Hematopoietic multipotent progenitor cell treated with erythropoietin and hydrocortisone succinate and interleukin-3 and kit ligand, for 8 days (in vitro differentiated cells): ENCODE measurements at places on chromosomes 5 and 9.

- no peak for DNase-seq
Observed at GRCh38 chr9:107737987-107738743, 248.6 kb upstream of the KLF4 start.

DNA sequence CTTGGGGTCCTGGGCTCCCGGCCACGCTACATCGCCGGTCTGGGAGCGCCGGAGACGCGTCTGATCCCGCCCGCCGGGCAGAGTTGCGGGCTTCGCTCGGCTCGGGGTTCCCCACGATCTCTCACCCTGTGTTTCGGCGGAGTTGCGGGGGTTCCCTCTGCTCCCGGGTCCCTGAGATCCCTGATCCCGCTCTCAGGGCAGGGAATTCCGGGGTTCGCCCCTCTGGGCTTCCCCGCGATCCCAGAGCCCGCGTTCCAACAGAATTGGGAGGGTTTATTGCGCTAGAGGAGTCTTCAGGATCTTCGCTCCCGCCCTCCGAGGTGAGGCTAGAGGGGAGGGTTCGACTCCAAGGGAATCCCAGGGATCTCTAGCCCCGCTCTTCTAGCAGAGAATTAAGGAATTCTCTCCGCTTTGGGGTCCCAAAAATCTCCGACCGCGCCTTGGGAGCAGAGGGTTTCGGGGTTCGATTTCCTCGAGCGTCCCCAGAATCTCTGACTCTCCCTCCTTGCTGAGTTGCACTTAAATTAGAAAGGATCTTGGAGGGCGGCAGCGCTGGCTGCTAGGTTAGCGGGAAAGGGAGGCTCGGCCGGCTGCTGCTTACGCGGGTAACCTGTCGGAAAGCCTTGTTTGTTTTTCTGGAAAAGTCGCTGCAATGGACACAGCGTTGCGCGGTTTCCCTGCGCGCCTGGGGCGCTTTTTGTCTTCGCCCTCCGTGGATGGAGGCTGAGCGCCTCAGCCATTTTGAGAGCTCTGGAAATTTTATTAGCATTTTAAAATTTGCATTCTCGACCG is 1.3 kb downstream of the DMRT1 start:
- DNase-seq = no peak

- peak; percentile 16 for DNase-seq
Observed at GRCh38 chr5:134813827-134814226, 31.9 kb upstream of the C5orf24 start.

- DNase-seq = no peak
Observed at GRCh38 chr9:114263853-114264510, 58.9 kb upstream of the ORM1 start.

DNA sequence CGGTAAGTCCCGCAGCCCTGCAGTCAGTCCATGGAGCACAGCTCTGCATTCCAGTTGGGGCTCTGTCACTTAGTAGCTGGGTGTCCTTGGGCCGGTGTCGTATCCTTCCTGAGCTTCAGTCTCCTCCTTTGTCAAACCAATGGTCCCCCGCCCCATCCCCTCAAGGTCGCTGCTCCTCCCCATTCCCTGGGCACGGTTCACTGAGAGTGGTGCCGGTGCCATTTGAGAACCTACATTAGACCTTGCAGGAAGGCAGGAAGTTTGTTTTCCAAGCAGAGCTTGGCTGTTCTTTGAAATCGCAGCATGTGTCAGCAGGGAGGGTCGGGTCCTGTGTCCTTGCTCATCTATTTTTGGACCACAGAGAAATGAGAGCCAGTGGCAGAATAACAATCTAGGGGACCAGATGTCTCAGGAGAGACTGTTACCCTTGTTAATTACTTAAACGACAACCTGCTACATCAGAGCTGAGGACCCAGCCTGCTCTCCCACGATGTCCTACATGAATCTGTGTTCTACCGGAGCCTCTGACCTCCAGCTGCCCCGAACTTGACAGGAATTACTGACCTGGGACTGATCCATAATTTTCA is 21.7 kb upstream of the BARHL1 start:
- DNase-seq = no peak

- DNase-seq = no peak
Observed at GRCh38 chr5:169450464-169450863, 133.1 kb upstream of the SPDL1 start.

DNA sequence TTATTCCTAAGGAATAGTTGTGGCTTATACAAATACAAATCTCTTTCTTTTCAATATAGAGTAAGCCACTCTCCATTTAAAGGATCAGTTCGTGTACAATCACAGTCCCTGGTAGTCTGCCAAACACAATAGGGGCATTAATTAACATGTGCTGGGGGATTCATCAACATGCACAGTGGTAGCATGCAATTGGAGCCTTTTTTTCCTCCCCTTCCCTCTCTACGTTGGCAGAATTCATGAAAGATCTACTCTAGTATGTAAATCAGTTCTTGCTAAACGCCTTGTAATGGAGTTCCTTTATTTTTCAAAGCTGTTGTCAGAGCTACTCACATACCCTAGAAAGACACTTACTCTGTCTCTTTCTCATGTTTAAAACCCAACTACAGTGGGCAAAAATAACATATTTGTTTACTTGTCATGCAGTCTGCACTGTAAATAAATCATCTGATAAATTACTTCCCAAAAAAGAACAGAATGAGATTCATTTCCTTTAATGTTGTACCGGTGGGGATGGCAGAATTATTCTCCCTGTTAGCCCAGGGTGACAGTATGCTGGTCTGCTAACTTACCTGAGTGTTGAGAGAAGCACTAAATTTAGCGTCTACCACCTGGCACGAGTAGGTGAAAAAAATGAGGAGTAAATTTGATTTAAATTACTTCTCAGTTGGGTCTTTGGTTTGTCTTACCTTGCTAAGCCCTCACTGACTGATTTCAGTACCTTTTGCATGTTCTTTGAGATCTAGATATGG is 341.5 kb upstream of the CCNH start:
- no peak for DNase-seq

- no peak for DNase-seq
Observed at GRCh38 chr5:172931001-172931536, 28.2 kb upstream of the RPL26L1 start.

DNA sequence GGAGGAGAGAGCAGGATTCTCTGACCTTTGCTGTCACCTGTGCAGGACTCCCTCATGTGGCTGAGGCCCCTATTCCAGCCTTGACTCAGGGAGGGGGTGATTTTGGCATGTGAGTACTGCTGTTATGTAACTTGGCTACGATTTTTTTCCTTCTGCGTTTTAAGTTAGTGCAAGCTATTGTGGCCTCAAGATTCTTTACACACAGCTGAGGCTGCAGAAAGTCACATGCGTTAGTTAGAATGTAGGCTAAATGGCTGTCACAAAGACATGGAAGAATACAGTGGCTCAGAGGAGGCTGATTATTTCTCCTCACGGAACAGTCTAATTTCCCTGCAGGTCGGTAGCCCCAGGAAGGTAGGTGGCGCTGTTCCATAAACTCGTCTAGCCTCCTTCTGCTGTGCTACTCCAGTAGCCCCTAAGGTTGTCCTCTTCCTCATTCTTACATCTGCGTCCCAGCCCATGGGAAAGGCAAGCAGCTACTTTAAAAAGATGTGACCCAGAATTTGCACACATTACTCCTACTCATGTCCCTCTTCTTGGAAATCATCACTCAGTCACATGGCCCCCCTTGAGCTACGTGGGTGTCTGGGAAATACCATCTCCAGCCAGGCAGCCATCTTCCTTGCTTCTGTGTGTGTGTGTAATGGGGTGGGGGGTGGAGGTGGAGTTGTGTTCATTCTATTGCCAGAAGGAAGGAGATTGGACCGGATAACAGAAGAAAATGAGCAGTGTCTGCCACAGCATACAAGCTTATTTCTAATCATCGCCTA is 486.6 kb downstream of the CCDC171 start:
- peak; percentile 13 for DNase-seq

GRCh38 chr5:116370149-116370548 is 204.5 kb downstream of the SEMA6A start:
- DNase-seq = no peak

- no peak for DNase-seq
Observed at GRCh38 chr5:112555691-112556090, 136.6 kb upstream of the EPB41L4A start.

DNA sequence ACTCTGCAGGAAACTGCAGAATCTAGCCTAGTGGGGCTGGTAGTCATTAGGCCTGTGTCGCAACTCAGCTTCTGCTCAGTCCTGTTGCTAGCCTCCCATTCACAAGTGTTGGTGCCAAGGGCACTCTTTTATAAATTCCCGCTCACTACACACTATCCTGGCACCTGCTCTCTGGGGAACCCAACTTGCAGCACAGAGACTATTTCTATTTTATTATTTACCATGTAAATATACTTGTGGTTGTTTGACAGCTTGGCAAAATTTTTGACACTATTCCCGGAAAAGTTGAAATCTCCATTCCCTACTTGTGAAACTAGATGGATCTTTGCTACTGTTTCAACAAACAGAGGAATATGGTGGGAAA is 20.4 kb upstream of the SMC2 start:
- no peak for DNase-seq

DNA sequence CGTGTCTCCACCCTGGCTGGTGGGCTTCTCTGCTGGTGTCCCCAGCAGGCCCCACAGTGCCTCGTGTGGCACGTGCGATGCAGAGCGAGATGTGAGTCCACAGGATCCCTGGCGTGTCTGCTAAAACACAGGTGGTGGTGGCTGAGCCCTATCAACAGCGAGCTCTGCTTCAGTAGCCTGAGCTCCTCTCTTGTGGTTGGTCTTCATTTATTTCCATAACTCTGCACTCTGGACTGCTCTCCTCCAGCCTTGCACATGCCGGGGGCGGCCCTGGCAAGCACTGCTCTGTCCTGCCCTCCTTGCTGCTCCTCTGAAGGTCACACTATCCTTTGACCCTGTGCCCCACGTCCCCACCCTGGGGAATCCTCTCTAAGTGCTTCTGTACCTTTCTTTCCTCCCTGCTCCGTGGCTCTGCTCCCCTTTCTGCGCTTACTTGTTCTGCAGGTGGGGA is 59.2 kb downstream of the NSUN2 start:
- DNase-seq = no peak

GRCh38 chr5:127801751-127802476 is 98.7 kb downstream of the CCDC192 start:
- no peak for DNase-seq

- DNase-seq = no peak
Observed at GRCh38 chr5:170000155-170000554, 19.9 kb upstream of the INSYN2B start.

- DNase-seq = no peak
Observed at GRCh38 chr5:96856371-96856770, 19.9 kb upstream of the ERAP2 start.

- no peak for DNase-seq
Observed at GRCh38 chr5:157602505-157602904, 26.9 kb upstream of the ADAM19 start.

GRCh38 chr5:151051066-151051930 is 29.5 kb downstream of the TNIP1 start:
- peak; percentile 88 for DNase-seq

- no peak for DNase-seq
Observed at GRCh38 chr9:135914921-135915320, 7.6 kb upstream of the CAMSAP1 start.

GRCh38 chr9:23608456-23608855 is 217.6 kb downstream of the ELAVL2 start:
- no peak for DNase-seq

DNA sequence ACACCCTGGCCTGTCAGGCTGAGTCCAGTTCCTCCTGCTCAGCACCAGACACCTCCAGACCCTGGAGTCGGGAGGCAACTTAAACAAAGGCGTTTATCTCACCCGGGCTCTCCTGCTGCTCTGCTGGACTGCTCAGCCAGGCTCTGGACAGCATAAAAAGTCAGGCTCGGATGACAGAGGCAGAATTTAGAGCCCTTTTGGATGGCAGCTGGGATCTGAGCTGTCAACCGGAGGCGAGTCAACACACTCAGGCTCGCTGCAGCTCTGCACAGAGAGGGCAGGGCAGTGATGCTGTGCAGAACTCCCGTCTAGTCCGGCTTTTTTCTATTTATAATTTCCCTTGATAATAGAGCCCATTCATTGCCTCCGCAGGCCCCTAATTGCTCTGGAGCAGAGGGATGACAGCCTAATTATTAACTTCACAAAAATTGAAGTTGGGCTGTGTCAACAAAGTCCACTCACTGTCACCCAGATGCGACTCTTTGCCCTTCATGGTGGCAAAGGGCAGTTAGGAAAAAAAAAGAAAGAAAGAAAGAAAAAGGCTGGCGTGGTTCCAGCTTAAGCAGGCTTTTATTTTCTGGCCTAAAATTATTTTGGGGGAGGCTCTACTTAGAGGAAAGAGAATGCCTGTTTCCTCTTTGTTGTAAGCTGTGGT is 37.6 kb downstream of the STC2 start:
- no peak for DNase-seq

GRCh38 chr5:120613729-120614128 is 149.6 kb downstream of the PRR16 start:
- DNase-seq = no peak

DNA sequence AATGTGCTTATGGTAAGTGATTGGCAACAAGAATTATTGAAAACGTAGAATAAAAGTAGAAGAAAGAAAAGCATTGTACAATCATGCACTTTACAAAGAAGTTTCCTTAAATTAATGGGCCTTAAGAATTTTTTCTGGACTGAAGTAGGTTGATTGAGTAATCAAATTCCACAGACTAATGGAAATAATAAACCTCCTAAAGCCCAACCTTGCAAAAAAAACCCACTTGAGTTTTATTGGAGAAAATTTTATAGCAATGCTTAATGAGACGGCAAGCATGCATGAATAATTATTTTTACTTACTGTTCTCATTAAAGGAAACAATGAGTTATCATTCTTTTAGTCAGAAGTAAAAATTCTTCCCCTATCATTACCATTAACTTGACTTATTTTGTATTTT is 676.1 kb upstream of the C9orf72 start:
- no peak for DNase-seq

DNA sequence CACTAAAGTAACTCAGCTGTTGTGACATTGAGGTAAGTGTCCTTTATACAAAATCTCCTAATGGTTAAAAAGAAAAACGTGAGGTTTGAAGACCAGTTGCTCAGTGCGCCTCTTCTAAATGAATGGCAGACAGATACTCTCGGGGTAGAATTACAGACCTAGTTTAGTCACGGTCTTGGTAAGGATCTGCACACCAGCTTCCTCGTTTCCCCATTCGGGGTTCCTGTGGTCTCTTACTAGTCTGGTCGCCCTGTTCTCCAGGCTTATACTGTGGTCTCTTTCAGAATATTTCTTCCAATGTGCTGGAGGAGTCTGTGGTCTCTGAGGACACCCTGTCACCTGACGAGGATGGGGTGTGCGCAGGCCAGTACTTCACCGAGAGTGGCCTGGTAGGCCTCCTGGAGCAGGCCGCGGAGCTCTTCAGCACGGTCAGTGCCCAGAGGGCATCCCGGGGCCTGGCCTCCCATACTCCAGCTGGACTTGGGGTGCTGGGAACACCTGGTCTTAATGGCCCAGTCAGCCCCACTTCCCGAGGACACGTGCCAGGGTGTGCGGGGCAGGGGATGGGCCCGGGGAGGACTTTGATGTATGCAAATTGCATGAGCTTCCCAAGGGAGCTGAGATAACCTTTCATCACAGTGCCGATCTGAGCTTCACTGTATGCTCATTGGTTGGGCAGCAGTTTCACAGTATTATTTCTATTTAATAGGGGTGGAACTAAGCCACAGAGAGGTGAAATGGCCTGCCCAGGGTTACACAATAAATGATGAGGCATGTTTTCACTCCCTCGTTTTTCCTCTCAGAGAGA is 224.5 kb downstream of the DOCK8 start:
- no peak for DNase-seq
